ENCODE measurements at places on chromosomes 5 and 9.

- DNase-seq: no peak
These were observed 60.7 kb downstream of the PARP8 start for GRCh38 chr5:50727149-50727496.

DNA sequence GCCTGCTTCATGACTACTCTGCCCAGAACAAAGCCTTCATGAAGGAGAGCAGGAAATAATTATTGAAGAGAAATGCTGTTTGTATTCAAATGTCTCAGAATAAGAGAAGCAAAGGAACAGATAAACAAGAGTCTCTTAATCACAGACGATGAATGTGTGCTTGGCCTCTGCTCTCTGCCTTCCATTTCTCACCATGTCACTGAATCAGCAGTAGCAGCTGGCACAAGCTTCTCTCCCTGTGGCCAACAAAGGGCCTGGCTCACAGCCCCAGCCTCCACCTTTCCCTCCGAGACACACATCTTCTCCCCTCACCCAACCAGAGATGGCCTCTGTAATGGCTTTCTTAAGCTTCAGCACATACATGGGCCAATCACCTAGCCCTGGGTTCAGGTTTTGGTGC, 128.1 kb upstream of the SLIT3 start:
- DNase-seq: no peak

GRCh38 chr5:168295574-168296201, 4.2 kb downstream of the WWC1 start:
- DNase-seq: no peak

DNA sequence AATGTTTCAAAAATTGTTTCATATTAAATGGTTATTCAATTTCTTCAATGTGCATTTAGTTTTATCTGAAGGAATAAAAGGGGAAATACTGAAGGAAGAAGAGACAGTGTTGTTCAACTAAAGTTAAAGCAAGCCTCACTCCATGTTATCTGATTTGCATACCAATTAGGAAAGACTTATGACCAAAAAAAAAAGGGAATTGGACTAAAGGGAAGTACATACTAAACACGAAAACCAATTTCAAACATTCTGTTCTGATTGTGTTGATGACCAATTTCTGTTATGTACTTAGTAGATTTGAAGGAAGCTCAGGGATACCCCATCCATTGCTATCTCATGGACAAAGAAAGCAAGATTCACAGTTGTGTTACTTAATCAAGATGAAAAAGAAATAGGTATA, 4.9 kb upstream of the GAPT start:
- no peak for DNase-seq

DNA sequence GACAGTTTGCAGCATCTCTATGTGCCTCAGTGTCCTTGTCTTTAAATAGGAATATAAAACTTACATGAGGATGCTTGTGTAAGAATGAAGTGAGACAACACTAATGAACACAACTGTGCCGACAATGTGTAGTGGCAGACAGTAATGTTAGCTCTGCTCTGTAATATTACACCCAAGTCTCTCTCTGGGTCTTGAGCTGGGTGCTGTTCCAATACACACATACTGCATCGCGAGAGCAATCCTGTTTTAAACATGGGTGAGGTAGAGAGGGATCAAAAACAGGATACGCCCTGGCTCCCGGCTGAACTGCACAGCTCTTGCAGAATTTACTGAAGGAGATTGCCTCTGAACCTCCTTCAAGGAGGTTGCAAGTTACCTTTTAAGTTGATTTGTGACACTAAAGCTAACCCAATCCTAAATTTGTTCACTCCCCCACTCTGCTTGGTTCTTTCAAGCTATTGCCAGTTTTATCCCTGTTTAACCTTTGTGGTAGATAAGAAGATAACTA, 155.2 kb upstream of the ISL1 start:
- no peak for DNase-seq

DNA sequence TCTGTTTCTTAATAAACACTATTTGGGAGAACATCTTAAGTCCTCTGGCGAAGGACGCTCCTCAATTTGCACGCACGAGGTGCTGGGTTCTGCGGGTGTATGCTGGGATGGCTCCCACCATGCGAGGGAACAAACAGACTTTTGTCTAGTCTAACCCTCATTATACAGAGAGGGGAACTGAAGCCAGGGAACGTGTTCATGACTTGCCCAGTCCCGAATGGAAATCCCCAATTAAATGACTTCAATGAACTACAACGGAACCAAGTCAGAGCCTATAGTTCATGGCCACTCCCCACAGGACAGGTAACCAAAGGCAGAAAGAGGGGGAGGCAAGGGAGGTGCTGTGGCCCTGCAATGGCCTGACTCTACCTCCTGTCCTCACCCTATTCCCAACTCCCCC, 9.3 kb downstream of the TLE1 start:
- no peak for DNase-seq

GRCh38 chr5:17384181-17384580, 113.8 kb upstream of the TAF11L2 start:
- no peak for DNase-seq

DNA sequence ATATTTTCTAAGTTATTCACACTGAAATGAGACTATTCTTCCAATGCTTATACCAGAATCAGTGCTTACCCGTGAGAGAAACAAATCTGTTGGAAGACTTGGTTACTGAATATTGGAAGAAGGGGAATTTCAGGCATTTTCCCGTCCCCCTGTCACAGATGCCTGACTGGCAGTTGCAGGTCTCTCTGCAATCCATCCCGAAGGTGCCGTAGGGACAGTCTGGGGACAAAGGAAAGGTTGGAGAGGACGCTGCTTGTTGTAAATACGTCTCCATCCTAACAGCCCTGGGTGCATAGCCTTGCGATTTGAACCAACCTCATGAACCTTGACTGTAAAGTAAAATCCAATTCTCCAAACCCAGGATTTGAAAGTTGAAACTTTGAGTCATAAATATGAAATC, 3.5 kb downstream of the ESM1 start:
- DNase-seq: no peak

GRCh38 chr5:67047160-67047559, 149.4 kb downstream of the CD180 start:
- no peak for DNase-seq

GRCh38 chr5:145946112-145946861, 9.9 kb downstream of the SH3RF2 start:
- no peak for DNase-seq

- peak; percentile 11 for DNase-seq
These were observed 244.0 kb downstream of the EPB41L4A start for GRCh38 chr5:112174959-112175594.

DNA sequence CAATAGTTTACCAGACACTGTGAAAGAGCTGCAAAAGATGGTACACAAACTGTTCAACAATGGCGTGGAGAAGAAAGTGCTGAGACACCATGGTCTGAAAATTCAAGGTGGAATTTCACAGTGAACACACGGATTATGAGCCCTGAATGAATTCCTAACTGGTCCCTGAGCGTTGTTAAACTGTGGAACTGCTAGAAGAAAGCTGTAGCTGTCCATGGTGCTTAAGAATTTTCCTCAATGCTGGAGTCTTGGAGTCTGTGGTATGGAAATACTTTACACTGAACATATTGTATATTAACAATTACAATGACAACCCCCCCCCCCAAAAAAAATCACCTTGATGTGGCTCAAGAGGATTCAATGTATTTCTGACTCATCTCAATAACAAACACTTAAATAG, 68.5 kb downstream of the SLC24A2 start:
- no peak for DNase-seq

Data from stimulated activated naive B cell treated with anti-CD40 and anti-IgM and Interleukin-4, amounts not matched to agents 10 μg/mL and 1 μg/mL and 100 μg/mL, for 72 hours (primary cell).